Astrocyte of the spinal cord (primary cell): ENCODE measurements at places on chromosomes 16 and 17.
A peak's percentile ranks its signal among the peaks of the same experiment; 100 is the strongest.

GRCh38 chr17:41551365-41551764, 20.5 kb downstream of the KRT9 start:
- peak; percentile 25 for DNase-seq

- DNase-seq: no peak
Measured at GRCh38 chr16:1486551-1487390, 2.0 kb downstream of the PTX4 start.

DNA sequence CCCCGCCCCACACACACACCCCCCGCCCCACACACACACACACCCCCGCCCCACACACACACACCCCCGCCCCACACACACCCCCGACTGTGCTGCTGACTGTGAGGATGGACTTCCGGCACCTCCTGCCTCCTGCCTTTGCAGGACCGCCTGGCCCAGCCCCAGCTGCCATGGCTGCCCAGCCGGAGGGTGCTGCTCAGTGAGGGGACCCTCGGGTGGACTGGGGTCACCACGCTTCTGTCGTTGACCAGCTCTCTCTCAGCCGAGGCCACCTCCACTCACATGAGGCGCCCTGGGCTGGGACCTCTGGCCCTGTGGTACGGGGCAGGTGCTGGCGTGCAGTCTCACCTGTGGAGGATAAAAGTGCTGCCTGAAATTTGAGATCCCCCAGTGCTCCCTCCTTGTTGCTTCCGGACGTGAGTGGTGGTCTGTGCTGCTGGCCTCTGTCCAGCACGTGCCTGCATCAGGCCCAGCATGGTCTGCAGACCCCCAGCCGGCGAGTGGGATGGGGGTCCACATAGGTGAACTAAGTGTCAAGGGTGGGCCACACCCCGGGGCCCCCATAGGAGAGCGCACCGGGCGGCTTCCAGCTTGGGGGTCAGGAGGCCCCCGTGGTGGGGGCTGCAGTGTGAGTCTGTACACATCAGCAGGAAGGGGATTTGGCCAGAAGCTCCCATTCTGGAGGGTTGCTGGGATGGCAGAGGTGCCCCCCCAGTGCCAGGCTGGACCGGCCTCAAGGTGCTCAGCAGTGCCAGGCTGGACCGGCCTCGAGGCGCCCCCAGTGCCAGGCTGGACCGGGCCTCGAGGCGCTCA, 11.2 kb downstream of the METRNL start:
- DNase-seq: no peak

- no peak for DNase-seq
Measured at GRCh38 chr17:83052241-83052564, 27.2 kb upstream of the METRNL start.

GRCh38 chr17:61325382-61326073, 74.1 kb upstream of the TBX2 start:
- DNase-seq: no peak

DNA sequence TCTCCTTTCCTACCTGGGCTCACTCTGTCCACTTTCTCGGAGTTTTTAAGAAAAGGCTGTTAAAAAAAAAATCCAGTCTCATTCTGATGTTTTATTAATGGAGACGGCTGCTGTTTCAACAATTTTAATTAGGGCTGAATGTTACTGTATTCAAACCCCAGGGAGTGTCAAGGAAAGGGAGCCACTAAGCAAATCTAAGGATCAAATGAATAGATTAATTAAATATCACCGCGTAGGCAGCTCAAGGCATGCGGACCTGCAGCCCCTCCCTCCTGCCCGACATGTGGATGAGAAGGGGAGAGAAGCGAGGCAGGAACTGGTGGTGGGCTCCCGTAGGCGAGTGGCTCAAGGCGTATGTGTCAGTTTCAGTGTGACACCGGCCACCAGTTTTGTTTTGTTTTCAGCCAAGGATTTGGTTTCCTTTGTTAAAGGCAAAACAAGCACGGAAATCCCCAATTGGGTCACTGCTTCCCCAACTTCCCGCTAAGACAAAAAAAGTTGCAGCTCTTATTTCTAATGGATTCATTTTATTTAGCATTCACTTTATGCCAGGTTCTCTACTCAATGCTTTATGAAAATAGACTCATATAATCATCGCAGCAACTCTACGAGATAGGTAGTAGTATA, 110.6 kb downstream of the GP2 start:
- DNase-seq: no peak

- DNase-seq: no peak
Measured at GRCh38 chr16:29974291-29975133, 844 bp downstream of the TAOK2 start.

GRCh38 chr16:66429290-66429962, 2.3 kb downstream of the BEAN1 start:
- no peak for DNase-seq

- DNase-seq: no peak
Measured at GRCh38 chr17:1521086-1521640, 4.8 kb upstream of the INPP5K start.

DNA sequence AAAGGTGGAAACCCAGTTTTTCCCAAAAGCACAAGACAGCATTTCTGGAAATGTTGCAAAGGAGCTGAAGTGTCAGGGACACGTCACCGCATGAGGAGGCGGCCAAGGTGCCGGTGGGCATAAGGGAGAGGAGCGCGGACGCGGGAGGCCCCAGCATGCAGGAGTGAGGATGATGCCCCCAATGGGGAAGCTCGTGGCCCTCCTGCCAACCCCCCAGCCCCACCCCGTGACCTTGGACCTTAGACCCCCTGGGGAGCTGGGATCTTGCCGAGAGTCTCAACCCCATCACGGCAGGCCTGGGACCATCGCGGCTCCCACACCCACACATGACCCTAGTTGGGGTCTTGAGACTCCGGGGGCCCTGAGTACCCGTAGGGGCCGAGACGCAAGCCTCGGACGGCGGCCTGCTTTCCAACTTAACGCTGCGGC, 119.4 kb upstream of the METRNL start:
- DNase-seq: no peak

GRCh38 chr17:50588391-50589049, 28.0 kb downstream of the CACNA1G start:
- DNase-seq: no peak

DNA sequence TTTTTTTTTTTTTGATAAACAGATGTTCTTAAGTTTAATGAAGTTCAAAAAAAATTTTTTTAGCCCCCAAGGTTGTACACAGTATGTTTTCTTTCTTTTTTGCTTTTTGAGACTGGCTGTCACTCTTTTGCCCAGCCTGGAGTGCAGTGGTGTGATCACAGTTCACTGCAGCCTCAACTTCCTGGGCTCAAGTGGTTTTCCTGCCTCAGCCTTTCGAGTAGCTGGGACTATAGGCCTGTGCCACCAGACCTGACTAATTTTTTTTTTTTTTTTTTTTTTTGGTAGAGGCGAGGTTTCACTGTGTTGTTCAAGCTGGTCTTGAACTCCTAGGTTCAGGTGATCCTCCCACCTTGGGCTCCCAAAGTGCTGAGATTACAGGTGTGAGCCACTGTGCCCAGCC, 12.8 kb downstream of the ITGAE start:
- no peak for DNase-seq

DNA sequence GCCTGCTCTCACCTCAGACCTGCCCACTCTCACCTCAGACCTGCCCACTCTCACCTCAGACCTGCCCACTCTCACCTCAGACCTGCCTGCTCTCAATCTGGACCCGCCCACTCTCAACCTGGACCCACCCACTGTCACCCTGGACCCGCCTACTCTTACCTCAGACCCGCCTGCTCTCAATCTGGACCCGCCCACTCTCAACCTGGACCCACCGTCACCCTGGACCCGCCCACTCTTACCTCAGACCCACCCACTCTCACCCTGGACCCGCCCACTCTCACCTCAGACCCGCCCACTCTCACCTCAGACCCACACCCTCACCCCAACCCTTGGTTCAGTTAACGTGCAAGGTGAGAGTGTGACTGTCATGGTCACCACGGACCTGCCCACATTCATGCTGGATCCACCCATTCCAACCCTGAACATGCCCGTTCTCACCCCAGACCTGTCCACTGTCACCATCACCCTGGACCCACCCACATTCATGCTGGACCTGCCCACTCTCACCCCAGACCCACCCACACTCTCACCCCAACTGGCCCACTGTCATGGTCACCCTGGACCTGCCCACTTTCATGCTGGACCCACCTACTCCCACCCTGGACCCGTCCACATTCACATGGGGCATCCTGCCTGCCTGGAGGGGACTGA, 31.2 kb upstream of the ENPP7 start:
- DNase-seq: no peak

DNA sequence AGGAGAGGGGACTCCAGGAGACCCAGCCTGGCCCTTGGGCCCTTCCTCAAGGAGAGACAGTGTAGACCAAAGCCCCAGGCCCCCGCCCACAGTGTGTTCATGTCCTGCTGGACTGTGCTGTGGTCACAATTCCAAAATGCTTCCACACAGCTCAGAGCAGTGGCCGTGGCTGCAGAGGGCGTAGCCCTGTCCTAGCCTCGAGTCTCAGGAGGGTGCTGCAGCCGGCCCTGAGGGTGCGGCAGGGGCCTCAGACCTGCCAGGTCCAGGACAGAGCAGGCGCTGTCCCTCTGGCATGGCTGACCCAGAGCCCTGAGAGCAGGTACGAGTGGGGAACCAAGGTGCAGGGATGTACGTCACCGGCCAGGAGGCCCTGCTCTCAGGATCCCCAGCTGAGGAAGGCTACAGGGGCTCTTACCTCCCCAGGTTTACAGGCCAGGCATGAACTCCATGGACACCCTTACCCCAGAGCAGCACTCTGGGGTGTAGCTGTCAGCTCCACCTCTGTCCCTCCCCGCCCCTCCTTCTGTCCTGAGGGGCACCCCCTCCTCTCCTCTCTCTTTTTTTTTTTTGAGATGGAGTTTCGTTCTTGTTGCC, 7.3 kb downstream of the DBNDD1 start:
- no peak for DNase-seq

GRCh38 chr16:17107450-17107849, 363.3 kb downstream of the XYLT1 start:
- DNase-seq: no peak

DNA sequence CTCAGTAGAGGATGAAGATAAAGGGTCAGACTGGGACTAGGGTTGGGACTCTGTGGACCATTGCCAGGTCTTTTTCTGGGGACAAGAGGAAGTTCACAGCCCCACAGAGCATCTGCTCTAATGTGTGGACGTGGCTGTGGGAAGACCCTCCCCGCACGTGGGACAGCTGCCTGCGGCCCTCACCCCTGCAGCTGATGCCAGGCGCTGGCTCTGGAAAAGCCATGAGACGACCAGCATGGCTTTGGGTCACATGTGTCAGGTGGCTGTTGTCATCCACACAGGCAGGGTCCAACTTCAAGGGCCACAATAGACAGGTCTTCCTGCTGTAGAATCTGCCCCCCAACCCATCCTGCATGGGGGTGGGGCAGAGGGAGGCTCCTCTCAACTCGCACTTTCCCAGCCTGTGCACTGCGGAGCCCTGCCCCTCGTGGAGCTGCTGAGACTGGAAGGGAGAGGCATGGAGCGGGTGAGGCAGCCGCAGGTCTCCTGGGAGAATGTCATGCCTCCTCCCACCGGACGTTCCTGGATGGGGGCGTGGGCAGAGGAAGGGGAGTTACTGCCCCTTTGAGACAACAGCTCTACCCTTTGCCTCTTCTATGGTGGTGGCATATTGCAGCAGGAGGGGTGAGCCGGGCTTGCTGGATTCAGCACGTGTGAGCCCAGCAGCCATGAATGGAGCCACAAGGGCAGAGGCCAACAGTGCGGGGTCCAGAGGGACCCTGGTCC, 53.4 kb downstream of the PIMREG start:
- DNase-seq: no peak
